ENCODE measurements at places on chromosomes 5 and 9.
A peak's percentile ranks its signal among the peaks of the same experiment; 100 is the strongest.

GRCh38 chr5:33810491-33811120 lies 81.2 kb downstream of the ADAMTS12 start:
- DNase-seq = no peak

DNA sequence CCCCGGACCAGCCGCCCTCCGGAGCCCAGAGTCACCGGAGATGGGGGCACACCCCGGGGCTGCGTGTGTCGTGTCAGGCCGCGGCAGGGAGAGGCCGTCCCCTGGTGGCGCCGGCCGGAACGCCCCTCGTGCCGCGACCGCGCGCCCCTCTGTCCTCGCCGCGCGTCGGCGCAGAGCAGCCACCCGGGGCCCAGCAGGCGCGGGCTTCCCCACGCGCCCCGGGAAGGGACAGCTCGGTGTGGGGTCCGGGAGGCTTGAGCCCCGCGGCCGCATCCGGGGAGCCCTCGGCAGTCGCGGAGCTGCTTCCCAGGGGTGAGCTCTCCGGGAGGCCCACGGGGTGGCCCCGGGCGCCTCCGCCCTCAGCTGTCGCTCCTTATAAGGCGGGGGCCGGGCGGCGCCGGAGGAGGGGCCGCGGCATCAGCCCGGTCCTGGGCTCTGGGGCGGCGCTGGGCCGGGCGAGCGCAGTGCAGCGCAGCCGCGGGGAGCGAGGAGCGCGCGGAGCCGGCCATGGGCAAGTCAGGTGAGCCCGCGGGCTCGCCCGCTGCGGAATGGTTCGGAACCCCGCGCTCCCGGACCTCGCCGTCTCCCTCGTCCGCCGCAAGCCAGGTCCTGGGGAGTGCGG lies at the start of gene GLIPR2:
Gene GLIPR2, plus strand, starts transcription at position 462 of the 622 bp plus-strand sequence. Its CDS starts 46 bp downstream, at position 508.
- peak; percentile 56 for DNase-seq

DNA sequence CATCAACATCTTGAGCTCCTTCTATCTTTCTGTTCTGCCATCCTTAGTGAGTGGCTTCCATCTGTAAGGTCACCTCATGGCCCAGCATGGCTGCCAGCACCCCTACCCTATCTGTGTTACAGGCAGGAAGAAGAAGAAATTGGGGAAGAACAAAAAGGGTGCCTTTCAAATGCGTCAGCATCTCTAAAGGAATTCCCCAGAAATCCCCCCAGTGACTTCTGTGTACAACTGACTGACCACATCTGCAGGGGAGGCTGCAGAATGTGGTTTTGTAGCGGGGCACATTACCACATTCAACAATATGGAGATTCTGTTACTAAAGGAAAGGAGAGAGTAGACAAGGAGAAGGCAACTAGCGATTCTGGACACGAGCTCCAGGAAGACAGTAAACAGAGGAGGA lies 40.1 kb downstream of the ALG2 start:
- no peak for DNase-seq

- DNase-seq = peak; percentile 41
Measured at GRCh38 chr5:41856644-41857491, 13.4 kb downstream of the OXCT1 start.

DNA sequence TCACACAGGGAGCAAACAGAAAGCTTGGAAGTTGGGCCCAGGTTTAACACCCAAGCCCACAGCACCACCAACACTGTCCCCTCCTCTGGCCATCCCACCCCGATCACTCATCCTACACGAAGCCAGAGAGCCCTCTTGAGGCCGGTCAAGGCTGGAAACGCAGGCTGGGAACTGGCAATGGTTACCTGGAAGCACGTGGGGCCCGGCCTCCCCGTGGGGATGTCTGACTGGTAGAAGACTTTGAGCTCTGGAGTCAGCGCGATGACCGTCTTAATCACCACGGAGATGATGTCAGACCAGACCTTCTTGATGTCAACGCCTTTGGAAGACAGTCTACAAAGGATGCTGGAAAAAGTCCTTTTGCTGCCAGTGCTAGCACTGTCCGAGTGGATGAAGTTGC lies 104.1 kb downstream of the TTLL11 start:
- no peak for DNase-seq

GRCh38 chr5:173315495-173316338 lies 12.5 kb downstream of the STC2 start:
- no peak for DNase-seq

DNA sequence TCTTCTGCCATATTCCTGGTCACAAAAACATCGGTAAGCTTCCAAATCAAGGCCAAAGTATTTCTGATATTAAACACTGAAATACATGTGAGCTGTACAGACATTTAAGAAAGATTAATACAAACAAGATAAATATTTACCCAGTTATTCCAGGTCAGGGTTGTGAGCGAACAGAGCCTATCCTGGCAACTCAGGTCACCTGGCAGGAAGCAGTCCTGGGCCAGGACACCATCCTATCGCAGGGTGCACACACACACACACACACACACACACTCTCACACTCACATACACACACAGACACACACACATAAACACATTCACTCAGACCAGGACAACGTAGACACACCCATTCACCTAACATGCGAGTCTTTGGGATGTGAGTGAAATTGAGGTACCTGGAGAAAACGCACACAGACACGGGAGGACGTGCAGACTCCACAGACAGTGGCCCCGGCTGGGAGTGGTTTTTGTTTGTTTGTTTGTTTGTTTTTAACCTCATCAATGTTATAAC lies 82.4 kb upstream of the CACNA1B start:
- DNase-seq = no peak

GRCh38 chr5:54520940-54521339 lies 3.4 kb downstream of the SNX18 start:
- DNase-seq = no peak

DNA sequence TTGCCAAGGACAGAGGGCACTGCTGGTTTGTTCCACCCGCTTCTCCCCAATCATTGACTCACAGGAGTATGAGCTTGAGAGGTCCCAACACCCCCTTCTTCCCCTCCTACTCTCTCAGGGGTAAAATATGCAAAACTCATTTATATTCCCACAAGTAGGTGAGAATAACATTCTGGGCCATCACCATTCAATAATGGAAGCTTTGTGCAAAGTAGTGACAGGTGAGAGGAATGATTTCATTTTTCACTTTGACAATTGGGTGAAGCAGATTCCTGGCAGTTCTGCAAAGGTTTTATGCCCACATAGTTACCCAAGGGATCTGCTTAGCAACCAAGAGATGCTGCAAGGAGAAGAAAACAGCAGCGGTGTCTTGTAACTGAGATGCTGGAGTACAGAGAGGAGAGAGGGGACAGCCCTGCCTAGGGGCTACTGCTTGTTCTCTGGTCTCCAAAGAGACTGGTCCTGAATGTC lies 137.6 kb downstream of the CMYA5 start:
- no peak for DNase-seq

DNA sequence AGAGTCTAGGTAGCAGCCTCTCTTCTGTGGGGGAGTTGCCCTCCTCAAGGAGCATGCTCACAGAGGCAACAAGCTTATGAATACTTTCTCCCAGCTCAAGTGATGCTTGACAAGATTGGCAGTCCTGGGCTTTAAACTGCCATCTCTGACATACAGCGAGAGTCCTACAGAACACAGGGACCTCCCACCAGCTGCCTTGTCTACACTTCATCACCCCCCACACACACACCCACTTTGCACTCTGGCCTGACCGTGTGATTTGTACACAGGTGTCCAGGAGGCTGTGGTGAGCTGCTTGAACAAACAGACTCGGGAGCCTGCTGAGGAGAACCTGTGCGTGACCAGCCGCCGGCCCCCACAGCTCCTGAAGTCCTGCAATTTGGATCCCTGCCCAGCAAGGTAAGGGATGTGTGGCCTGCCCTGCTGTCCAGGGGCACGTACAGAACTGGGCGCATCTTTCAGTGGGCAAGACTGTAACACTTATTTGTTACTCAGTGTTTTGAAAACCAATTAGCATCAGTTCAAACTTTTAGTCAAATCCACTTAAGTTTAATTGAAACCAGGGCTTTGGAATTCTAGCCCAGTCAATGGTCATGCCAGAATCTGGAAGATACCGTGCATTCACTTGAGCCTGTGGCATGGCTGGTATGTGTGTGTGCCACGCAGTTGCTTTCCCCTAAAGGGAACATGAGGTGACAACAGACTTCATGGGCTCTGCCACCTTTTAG lies 247.5 kb downstream of the ADAMTSL1 start:
- no peak for DNase-seq

GRCh38 chr5:40378396-40379177 lies 301.1 kb upstream of the PTGER4 start:
- DNase-seq = no peak

- DNase-seq = no peak
Measured at GRCh38 chr9:116243708-116244107, 90.1 kb downstream of the PAPPA start.

DNA sequence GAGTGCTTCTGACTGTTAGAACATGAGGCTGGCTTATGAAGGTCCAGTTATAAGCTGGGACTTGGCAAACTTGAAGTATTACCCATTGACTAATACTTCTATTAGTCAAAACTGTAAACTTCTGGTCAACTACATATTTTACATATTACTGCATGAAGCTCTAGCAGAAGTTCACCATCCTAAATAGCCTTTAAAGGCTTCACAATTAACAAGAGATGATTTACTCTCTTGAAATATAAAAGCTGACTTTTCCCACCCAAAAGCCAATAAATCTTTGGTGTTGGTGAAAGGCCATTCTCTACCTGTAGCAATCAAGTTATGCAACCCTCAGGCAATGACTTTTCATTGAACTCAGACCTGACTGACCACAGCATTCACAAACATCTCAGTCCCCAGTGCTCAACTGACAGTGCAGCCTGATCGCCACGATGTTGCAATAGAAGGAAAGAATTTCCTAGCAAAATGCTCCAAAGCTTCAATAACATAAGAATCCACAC lies 345.6 kb downstream of the EBF1 start:
- no peak for DNase-seq
